ENCODE measurements at places on chromosomes 3 and 15.

- DNase-seq: no peak
Observed at GRCh38 chr3:66693461-66694031, 192.7 kb upstream of the LRIG1 start.

- no peak for DNase-seq
Observed at GRCh38 chr3:82143661-82144412, 382.4 kb upstream of the GBE1 start.

GRCh38 chr15:64568765-64569164, 108.4 kb downstream of the ZNF609 start:
- no peak for DNase-seq

- DNase-seq: no peak
Observed at GRCh38 chr3:12131351-12132090, 27.2 kb downstream of the TIMP4 start.

- DNase-seq: no peak
Observed at GRCh38 chr3:143331350-143331749, 211.8 kb downstream of the CHST2 start.

- DNase-seq: no peak
Observed at GRCh38 chr3:105649480-105649879, 219.3 kb downstream of the CBLB start.

- no peak for DNase-seq
Observed at GRCh38 chr3:4732925-4733324, 239.8 kb downstream of the ITPR1 start.

- no peak for DNase-seq
Observed at GRCh38 chr3:57966829-57967228, 41.4 kb upstream of the FLNB start.

DNA sequence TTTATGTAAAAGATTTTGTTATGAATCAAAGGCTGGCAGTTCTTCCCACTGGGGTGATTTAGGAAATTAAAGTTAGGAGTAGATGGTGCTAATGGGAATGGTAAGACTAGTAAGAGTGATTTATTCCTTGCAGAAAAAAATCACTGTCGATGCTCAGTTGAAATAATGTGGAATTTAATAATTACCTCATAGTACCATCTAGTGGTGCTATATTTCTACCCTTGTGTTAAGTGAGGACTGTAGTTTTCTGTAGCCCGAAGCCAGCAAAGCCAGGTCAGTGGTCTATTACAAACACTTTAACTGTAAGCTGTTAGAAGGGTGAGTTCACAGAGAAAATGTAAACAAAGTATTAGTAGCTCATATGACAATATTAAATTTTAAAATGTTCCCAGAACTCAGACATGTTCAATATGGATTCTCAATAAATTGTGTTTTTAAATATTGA, 39.5 kb upstream of the GOLGA8J start:
- DNase-seq: no peak

DNA sequence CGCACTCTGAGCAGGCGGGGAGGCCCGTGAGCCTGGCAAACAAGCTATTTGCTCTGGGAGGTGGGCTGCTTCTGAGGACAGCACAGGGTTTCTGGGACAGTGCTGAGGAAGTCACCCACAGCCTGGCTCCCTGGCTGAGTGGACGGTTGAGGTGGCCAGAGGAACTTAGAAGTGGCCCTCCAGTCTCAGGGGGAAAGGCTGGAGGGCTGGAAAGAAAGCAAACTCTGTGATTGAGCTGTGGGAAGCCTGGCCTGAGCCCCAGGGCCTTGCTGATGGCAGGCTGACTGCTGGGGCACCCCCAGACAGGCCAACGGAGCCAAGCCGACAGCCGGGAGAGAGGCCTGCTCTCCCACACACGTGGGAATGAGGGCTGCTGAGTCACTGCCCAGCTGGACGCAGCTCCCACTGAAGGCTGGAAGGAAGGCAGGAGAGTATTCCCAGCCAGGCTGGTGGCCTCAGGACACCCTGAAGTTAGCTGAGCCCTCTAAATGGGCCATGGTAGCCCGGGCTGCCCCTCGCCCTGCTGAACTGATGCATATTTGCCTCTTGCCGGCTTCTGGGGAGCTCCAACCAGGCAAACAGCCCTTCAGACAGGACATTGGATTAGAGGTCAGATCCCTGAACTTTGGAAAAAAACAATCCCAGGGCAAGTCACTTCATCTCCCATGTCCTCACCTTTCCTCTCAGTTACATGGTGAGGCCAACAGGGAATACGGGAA, 98.0 kb upstream of the TLE3 start:
- DNase-seq: peak; percentile 47

Data from HuH-7.5 (cell line).